ENCODE measurements at places on chromosomes 1 and 21.

- no peak for DNase-seq
These were observed 4.7 kb downstream of the ACAP3 start for GRCh38 chr1:1302951-1303509.

- DNase-seq = peak; percentile 84
These were observed 10.4 kb downstream of the DCAF8 start for GRCh38 chr1:160251687-160252526.

DNA sequence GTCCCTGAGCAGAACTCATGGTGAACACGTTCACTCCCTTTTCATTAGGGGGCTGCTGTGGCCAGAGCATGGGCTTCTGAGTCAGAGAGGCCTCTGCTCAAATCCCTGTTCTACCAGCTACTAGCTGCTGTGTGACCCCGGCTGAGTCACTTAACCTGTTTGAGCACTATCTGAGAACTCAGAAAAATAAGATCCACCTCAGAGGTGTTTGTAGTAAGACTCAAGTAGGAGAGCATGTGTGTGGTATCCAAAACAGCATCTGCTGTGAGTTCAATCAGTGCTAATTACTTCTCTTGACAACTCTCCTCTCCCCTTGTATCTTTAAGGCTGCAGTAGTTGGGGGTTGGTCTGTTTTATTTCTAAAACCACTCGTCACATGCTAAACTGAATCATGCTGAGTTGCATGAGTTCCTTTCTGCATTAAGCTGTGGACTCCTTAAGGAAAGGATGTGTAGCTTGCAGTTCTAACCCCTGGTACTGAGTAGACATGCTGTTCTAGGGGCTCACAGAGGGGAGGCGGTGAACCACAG lies 39.7 kb upstream of the JUN start:
- no peak for DNase-seq

GRCh38 chr21:15436031-15436430 lies 293.8 kb upstream of the USP25 start:
- no peak for DNase-seq

DNA sequence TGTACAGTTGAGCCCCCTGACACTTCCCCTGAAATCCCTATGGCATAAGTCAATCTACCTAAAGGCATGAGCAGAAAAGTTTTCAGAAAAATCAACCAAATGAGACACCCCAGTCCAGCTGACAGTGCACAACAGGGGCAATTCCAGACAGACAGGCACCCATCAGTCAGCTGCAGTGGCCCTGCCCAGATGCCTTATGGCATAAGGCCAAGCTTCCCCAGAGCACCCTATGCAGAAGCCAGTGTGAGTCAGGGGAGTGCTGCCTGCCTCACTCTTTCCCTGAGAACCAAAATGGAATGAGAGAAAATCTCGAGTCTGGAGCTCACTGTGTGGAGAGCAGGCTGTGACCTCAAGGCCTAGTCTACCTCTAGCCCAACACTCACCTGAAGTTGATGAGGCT lies 38.1 kb downstream of the MRAP start:
- DNase-seq = no peak

DNA sequence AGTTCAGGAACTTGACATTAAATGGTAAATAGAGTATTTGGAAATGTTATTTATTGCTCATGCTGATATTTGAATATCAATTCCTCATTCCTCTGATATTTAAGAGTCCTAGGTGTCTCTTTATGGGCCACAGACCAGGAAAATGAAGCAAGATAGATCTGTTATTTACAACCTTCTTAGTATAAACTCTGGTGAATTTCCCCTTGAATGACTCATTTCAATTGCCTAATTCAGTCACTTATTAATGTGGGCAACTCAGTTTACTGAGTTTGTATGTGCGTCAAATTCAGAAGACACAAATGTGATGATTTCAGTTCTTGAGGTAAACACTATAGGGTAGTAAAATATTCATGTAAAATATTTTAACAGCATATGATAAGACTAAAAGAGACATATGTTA lies 1404.4 kb upstream of the PRMT6 start:
- no peak for DNase-seq

GRCh38 chr1:196558411-196558810 lies 49.8 kb downstream of the KCNT2 start:
- DNase-seq = no peak

GRCh38 chr1:157819896-157820295 lies at the start of gene FCRL1:
Gene FCRL1 (minus strand): TSS chr1:157820120. CDS start chr1:157820037, 83 bp downstream.
- DNase-seq = no peak

DNA sequence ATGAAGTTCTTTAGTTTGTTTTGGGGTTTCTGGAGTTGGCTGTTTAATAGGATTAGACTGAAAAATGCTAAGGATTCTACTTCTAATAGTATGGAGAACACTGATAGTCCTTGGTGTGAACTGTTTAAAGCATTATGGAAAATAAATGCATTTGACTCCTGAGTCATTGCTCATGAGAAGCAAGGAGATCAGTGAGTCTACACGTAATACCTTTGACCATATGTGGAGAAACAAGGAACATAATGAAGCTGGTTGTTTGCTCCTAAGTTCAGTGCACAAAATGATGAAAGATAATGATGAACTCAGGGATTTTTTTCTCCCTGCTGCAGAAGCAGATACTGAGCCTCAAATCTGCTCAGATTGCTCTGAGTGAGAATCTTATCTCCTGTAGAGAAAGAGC lies 158.9 kb upstream of the COL11A1 start:
- DNase-seq = no peak

DNA sequence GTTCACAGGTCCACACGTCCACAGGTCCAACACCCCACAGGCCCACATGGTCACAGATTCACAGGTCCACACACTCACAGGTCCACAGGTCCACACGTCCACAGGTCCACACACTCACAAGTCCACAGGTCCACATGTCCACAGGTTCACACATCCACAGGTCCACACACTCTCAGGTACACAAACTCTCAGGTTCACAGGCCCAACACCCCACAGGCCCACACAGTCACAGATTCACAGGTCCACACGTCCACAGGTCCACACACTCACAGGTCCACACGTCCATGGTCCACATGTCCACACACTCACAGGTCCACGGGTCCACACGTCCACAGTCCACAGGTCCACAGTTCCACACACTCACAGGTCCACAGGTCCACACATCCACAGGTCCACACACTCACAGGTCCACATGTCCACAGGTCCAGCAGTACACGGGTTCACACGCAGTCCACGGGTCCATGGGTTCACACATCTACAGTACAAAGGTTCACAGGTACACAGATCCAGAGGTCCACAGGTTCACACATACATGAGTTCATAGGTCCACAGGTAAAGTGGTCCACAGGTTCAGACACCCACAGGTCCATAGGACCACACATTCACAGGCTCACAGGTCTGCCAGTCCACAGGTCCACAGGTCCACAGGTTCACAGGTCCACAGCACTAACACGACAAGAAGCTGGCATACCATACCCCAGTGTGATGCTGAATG lies 39.3 kb upstream of the COL6A2 start:
- no peak for DNase-seq

DNA sequence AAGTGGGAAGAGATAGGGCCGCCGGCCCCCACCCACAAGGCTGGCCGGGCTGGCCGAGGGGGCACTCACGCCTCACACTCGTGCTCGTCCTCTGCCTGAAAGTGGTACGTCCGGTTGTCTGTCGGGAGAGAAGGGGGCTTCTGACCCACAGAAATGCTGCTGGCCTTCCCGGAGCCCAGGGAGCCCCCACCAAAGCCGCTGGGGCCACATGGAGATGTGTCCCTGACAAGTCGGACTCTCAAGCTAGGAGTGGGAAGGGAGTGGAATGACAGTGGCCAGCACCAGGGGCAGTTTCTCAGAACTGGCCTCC lies 12.8 kb upstream of the TCEA3 start:
- no peak for DNase-seq

GRCh38 chr1:200323856-200324400 lies 85.9 kb downstream of the ZNF281 start:
- no peak for DNase-seq

- DNase-seq = no peak
These were observed 49.8 kb downstream of the GREM2 start for GRCh38 chr1:240562111-240562590.

DNA sequence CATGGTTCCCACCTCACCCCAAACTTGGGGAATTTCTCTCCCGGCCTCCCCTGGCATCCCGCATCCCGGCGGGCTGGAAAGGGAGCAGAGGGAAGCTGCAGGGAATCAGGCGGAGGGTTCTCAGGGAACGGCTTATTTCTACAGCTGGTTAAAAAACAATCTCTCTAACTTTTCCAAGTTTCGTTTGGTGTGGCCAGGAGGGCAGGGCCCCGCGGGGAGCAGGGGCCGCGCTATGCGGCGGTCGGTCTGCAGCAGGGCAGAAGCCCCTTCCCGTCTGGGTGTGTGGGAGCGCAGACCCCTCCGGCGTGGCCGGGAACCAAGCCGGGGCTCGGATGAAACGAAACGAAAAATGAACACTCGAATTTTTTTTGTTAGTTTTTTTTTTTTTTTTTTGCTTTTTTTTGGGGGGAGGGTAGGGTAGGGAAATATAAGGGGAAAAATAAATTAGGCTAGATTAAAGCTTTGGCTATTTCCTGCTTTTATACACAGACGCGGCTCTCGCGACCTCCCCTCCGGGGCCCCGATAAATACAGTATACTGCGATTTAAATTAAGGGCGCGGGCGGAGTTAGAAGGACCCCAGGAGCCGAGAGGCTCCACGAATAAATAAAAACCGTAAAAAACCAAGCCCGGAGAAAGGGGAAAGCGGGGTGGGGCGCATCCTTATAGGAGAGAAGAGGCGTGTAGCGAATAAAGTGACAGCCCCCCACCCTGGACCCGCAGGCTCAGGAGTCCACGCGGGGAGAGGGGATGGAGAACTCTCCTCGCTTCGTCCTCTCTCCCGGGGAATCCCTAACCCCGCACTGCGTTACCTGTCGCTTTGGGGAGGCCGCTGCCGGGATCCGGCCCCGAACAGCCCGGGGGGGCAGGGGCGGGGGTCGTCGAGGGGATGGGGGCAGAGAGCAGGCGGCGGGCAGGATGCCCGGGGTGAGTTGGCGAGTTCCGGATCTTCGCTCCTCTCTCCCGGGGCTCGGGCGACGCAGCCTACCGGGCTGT lies 2.1 kb downstream of the POU3F1 start:
- DNase-seq = no peak

- DNase-seq = no peak
These were observed 34.1 kb upstream of the NRIP1 start for GRCh38 chr21:15098908-15099307.

GRCh38 chr1:91556556-91556955 lies 55.9 kb downstream of the CDC7 start:
- DNase-seq = no peak

GRCh38 chr1:12142891-12143630 lies 23.7 kb upstream of the TNFRSF1B start:
- DNase-seq = no peak

GRCh38 chr1:184685116-184685515 lies 69.5 kb downstream of the EDEM3 start:
- DNase-seq = no peak

- peak; percentile 83 for DNase-seq
These were observed 694 bp upstream of the PDIK1L start for GRCh38 chr1:26110731-26111529.

DNA sequence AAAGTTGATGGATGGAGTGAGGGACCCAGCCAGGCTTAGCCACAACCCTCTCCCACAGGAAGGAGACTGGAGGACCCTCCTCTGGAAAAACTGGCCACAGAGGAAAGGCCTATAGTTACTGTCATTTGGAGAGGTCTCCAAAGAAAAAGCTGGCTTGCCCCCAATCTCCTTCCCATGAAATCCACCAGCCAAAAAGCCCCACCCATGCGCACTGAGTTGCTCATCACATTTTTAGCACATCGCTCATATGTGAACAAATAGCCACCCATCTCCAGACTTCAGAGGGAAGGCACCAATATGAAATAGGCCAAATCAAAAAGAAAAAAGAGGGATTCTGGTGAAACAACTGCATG lies 36.9 kb upstream of the QSOX1 start:
- no peak for DNase-seq

GRCh38 chr21:24840287-24840686 lies 767.0 kb downstream of the MRPL39 start:
- DNase-seq = no peak

DNA sequence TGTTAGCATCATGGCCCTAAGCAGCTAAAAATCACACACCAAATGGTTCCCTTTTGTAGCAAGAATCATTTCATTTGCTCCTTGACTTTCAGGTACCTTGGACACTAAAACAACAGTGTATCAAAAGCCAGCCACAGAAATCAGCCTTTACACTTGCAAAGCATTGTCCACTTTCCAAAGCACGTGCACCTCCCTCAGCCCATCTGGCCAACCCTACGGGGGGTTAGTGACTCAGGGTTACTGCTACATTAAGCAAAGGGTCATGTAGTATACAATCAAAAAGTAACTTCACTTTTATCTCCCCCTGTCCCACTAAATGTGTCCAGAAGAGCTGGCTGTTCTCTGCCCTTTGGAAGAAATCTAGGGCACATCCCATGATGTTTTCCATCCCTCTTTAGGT lies 149.7 kb downstream of the HIVEP3 start:
- no peak for DNase-seq

- no peak for DNase-seq
These were observed 13.8 kb upstream of the EYA3 start for GRCh38 chr1:28102189-28102588.

DNA sequence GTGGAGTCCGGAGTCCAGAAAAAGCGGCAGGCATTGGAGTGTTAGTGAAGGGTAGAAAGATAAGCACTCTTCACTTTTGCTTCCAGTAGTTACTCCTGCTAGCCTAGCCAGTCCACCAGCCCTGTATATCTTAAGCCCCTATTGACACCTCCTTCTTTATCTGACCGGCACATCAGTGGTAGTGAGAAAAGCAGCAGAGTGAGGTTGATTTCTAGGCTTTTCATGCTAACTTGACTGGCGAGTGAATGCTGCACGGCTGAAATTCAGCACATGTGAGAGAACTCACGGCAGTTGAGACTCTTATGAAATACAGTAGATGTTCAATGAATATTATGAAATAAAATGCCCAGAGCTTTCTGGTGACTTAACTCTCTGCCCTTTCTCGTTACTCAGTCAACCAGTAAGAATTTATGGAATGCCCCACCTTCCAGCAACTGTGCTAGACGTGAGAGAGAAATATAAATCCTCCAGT lies 128.2 kb downstream of the CACHD1 start:
- no peak for DNase-seq

DNA sequence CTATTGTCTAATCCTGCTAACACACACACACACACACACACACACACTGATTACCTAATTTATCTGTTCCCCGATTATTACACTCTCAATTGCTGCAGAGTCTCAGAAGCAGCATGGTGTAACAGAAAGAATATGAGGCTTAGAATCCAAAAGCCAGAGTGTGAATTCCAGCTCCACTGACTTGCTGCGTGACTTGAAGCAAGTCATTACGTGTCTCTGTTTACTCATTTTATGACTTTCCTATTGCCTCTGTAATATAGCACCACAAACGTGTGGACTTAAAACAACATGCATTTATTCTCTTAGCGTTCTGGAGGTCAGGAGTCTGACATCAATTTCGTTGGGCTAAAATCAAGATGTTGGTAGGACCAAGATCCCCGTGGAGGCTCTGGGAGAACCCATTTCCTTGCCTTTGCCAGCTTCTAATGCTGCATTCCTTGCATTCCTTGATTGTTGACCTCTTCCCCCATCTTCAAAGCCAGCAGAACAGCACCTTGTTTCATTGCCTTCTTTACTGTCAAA lies 55.9 kb upstream of the ATP5PO start:
- DNase-seq = no peak

GRCh38 chr21:36602735-36603134 lies 96.2 kb upstream of the SIM2 start:
- DNase-seq = no peak

All from hematopoietic multipotent progenitor cell treated with erythropoietin and hydrocortisone succinate and interleukin-3 and kit ligand, for 17 days (in vitro differentiated cells).